ENCODE measurements at places on chromosomes 7 and 10.

- no peak for DNase-seq
- no peak overlapping the region for H3K4me3 ChIP-seq
- H3K27me3 ChIP-seq, result no peaks in the 10 kb centered on the region
- no peak overlapping the region for H3K27ac ChIP-seq
- H3K36me3 ChIP-seq, result no peaks in the 10 kb centered on the region
- no peaks in the 10 kb centered on the region for H3K4me1 ChIP-seq
These were observed 109.9 kb downstream of the RPS24 start for GRCh38 chr10:78143576-78143975.

DNA sequence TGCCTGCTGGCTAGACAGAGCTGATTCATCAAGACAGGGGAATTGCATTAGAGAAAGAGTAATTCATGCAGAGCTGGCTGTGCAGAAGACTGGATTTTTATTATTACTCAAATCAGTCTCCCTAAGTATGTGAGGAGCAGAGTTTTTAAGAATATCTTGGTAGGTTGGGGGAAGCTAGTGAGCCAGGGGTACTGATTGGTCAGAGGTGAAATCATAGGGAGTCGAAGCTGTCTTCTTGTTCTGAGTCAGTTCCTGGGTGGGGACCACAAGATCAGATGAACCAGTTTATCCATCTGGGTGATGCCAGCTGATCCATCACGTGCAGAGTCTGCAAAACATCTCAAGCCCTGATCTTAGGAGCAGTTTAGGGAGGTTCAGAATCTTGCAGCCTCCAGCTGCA, 39.8 kb downstream of the FOXI2 start:
- no peaks in the 10 kb centered on the region for H3K36me3 ChIP-seq
- H3K27ac ChIP-seq, result no peak overlapping the region
- no peaks in the 10 kb centered on the region for H3K27me3 ChIP-seq
- no peak overlapping the region for H3K4me3 ChIP-seq

DNA sequence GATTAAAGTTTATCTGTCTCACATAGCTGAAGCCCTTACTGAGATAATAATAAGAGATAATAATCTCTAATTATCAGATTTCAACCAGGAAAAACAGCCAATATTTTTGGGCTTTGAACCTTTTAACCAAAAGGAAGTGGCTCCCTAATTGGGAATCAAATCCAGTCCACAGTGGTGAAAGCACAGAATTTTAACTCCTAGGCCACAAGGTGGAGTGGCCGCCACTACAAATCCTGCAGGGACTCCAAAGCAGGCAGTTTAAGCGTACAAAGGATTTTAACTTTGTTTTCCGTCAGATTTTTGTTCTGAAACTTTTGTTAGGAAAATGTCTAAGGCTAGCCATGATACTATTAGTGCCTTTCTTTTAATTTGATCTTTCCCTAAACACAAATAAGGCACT, 99.6 kb upstream of the CCNY start:
- DNase-seq, result peak; percentile 8
- H3K36me3 ChIP-seq, result no peaks in the 10 kb centered on the region
- no peak overlapping the region for H3K27ac ChIP-seq
- H3K4me1 ChIP-seq, result peaks cover 3% of the 10 kb centered on the region
- H3K27me3 ChIP-seq, result no peaks in the 10 kb centered on the region

- H3K27ac ChIP-seq, result no peak overlapping the region
- H3K4me3 ChIP-seq, result peak overlapping the region; percentile 100
- peaks cover 9% of the 10 kb centered on the region for H3K4me1 ChIP-seq
- DNase-seq, result peak; percentile 22
- H3K27me3 ChIP-seq, result no peaks in the 10 kb centered on the region
These were observed 759 bp downstream of the NUDT1 start for GRCh38 chr7:2242541-2243429.

DNA sequence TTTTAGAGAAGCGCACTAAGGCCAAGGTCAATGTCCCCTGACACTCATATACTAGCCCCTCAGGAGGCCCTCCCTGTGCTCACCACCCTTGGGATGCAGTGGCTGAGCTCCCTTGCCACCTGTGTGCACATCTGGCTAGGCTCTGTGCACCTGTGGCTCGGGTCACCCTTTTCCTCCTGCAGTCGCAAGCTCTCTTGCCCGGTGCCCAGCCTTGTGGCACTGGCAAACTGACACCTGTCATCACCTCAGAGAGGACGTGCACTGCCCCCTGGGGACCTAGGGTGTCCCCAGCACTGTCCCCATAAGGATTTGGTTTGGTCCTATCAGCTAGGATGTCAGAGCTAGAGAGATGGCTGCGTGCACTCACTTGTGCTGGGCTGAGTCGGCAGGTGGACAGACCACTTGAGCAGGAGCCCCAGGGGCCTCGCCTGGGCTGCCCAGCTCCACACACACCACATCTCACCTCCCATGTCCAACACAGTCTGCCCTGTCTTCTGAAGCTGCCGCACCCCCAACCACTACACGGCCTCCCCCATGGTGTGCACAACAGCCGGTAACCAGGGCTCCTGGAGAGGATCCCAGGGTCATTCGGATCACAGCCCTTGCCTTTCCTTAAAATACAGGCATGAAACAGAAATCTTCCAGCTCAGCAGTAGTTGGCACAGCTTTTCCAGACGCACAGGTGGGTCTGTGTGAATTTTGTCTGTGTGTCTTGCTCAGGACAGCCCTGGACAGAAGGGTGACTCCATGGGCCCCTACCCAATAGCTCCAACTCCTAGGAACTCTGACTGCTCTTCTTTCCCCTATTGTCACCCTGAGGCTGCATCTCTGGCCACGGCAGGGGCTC, 111.0 kb downstream of the GRID1 start:
- no peak for DNase-seq
- H3K4me1 ChIP-seq, result no peaks in the 10 kb centered on the region
- no peaks in the 10 kb centered on the region for H3K27me3 ChIP-seq

- H3K27ac ChIP-seq, result no peak overlapping the region
- DNase-seq, result no peak
- H3K36me3 ChIP-seq, result no peaks in the 10 kb centered on the region
- no peaks in the 10 kb centered on the region for H3K4me1 ChIP-seq
- no peaks in the 10 kb centered on the region for H3K27me3 ChIP-seq
These were observed 317.8 kb downstream of the SH2D4B start for GRCh38 chr10:80855348-80855971.

DNA sequence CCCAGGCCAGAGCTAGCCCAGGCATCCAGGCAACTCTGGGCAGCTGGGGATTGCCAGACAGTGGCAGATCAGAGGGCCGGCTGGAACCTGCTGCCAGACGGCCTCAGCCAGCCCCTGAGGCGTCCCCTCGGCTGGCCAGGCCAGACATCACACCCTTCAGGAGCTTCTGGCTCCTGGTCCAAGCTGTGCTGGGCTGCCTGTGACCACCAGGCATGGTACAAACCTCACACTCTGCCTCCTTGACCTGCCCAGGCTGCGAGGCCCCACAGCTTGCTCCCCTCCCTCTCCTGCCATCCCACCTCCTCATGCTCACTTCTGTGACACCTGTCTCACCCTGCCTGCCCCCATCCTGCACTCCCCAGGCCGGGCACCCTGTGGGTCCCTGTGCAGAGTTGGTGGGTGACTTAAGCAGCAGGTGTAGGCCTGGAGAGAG, 5.7 kb downstream of the DEPP1 start:
- DNase-seq, result no peak
- H3K27ac ChIP-seq, result no peak overlapping the region
- peaks cover 28% of the 10 kb centered on the region for H3K4me1 ChIP-seq
- H3K27me3 ChIP-seq, result no peaks in the 10 kb centered on the region
- H3K4me3 ChIP-seq, result no peak overlapping the region

DNA sequence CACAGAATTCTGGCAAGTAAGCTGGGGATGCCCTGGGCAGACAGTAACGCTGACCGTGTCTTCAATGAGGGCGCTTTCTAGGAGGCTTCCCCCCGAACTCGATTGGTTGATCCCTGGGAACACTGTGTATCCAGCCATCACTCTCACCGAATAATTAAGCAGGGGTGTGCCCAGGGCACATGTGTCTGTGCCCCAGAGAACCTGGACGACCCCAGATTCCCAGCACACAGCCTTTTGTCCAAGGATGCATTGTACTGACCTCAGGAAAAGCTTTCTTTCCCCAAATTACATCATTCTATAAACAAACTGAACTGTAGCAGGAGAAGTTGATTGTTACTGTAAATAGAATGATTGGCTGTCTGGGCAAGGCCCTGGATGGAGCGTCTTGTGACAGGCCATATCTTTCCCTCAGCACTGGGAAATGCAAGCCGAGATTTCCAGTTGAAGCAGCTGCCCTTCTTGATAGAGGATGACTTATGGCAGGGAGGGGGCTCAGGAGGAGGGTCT, 6.6 kb upstream of the DEPP1 start:
- H3K4me1 ChIP-seq, result peaks cover 22% of the 10 kb centered on the region
- H3K27me3 ChIP-seq, result no peaks in the 10 kb centered on the region
- H3K36me3 ChIP-seq, result peaks cover 11% of the 10 kb centered on the region

DNA sequence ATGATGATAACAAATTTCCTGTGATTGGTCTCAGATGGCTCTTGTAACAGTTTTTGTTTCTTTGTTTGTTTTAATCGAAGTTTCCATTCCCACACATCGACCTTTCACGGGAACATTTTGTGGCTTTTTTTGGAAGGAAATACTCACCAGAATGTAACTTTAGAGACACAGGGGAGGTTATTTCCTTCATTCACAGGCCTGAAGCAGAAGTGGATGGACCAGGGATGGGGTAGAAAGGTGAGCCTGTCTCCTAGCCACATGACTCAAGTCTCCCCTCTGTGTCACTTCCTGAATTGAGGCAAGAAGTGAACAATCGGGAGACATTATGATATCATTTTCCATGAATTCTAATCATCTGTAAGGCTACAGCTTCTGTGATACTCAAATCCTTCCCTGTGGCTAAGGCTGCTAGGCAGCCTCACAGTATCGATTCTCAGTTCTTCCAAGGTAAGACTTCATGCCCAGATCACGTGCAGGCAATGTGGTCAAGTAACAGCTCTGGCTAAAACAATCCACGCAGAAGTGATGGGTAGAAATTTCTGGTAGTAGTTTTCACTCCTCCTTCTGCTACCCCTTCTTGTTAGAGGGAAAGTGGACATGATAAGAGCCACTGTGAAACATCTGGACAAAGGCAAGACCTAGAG, 203.9 kb upstream of the NEBL start:
- H3K4me3 ChIP-seq, result no peak overlapping the region
- no peaks in the 10 kb centered on the region for H3K4me1 ChIP-seq
- DNase-seq, result no peak
- no peak overlapping the region for H3K27ac ChIP-seq

- H3K4me1 ChIP-seq, result no peaks in the 10 kb centered on the region
- no peaks in the 10 kb centered on the region for H3K27me3 ChIP-seq
- H3K4me3 ChIP-seq, result no peak overlapping the region
- no peaks in the 10 kb centered on the region for H3K36me3 ChIP-seq
These were observed 191.5 kb downstream of the WDR37 start for GRCh38 chr10:1247598-1248261.

DNA sequence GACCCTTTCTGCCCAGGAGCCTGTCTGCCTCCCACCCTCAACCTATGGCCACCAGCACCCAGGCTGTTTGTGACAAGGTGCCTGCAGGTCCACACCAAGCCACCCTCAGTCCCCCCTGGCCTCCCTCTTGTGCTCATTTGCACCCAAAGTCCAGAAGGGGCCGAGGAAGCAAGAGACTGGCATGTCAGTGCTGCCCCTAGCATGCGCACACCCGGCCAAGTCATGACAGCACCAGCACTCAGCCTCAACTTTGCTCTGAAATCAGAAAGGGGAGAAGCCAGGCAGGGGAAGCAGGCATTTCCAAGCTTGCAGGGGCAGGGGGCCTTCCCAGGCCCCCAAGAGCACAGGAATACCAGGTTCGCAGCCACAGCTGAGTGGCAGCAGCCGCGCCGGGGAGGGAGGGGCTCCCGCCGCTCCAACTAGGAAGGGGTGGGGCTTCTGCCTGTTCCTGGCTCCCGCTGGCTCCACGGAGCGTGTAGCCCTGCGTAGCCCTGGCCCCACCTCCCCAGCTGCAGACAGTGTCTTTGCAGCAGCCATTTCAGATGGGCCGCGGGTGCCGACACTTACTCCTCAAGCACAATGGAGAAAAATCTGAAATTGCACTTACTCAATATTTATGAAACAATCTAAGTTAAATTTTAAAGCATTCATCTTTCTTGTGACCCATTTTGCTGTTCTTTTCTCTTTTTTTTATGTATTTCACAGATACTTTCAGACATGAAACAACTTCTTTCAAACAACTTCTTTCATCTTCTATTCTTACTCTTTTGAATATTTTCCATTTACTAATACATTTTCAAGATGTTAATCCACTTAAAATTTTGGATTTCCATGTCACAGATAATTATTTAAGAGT, 54.9 kb upstream of the ABCB5 start:
- peak; percentile 45 for DNase-seq
- no peaks in the 10 kb centered on the region for H3K36me3 ChIP-seq
- H3K4me3 ChIP-seq, result no peak overlapping the region
- H3K27me3 ChIP-seq, result no peaks in the 10 kb centered on the region
